T-helper 1 cell treated with Interleukin-12 subunit alpha and Interleukin-12 subunit beta and Interleukin-4 antibody, amounts not matched to agents 30 ng/mL and 1 ng/mL, for 36 hours (primary cell): ENCODE measurements at places on chromosomes 12 and 14. TPM values are rescaled to one million over a fixed set of nuclear protein-coding genes. Genes with fewer than 3 reads are reported as not detected.

The ATP6V1D gene
- 41.2 and 44.5 TPM in 2 replicates for total RNA-seq

The LRRC10 gene
- total RNA-seq: not detected in 2 replicates

The CLEC1B gene
- total RNA-seq: not detected in 2 replicates

The FAM181A gene
- total RNA-seq: not detected in 2 replicates

The ZNF10 gene
- 6.2 and 9.2 TPM in 2 replicates for total RNA-seq

The ZNF664 gene
- 53.7 and 55.1 TPM in 2 replicates for total RNA-seq

The KCNJ8 gene
- not detected in 2 replicates for total RNA-seq

The FGF6 gene
- not detected in 2 replicates for total RNA-seq

The MIP gene
- not detected in 2 replicates for total RNA-seq

The HOXC10 gene
- not detected in 2 replicates for total RNA-seq

The DTX1 gene
- 0.66 TPM in 1 of 2 replicates, not detected in the other for total RNA-seq

The ABHD12B gene
- total RNA-seq: not detected in 2 replicates

The DHH gene
- 0.07 TPM in 1 of 2 replicates, not detected in the other for total RNA-seq

The RNASE3 gene
- not detected in 2 replicates for total RNA-seq

The CD69 gene
- total RNA-seq: 98.9 and 106 TPM in 2 replicates

The GNG2 gene
- 185 and 190 TPM in 2 replicates for total RNA-seq

The KRT77 gene
- not detected in 2 replicates for total RNA-seq

The SLC25A21 gene
- total RNA-seq: not detected in 2 replicates

The LEMD3 gene
- 38.1 and 38.7 TPM in 2 replicates for total RNA-seq

The SLC38A4 gene
- not detected in 2 replicates for total RNA-seq

The PRDM4 gene
- total RNA-seq: 28.6 and 29.5 TPM in 2 replicates

The FAM90A1 gene
- 0.07 TPM in 1 of 2 replicates, not detected in the other for total RNA-seq

The RND1 gene
- total RNA-seq: 4.0 and 5.6 TPM in 2 replicates

The DEGS2 gene
- not detected in 2 replicates for total RNA-seq

The RNASE2 gene
- total RNA-seq: not detected in 2 replicates
